ENCODE measurements at places on chromosomes 11 and 22.

DNA sequence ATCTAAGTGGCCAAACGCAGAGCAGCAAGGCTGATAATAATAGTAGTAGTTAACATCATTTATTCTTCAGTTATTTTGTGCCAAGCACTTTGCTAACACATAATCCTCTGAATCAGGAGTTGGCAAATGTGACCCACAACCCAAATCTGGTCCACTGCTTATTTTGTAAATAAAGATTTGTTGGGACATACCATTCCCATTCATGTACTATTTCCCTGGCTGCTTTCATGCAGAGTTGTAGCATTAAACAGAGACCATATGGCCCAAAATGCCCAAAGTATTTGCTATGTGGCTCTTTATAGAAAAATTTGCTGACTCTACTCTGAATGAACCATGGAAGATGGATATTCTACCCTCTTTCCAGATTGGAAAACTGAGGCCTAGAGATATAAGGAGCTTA is 50.3 kb downstream of the COMMD9 start:
- DNase-seq, result no peak

GRCh38 chr11:57527056-57527631 is 3.4 kb downstream of the TIMM10 start:
- peak; percentile 43 for DNase-seq

DNA sequence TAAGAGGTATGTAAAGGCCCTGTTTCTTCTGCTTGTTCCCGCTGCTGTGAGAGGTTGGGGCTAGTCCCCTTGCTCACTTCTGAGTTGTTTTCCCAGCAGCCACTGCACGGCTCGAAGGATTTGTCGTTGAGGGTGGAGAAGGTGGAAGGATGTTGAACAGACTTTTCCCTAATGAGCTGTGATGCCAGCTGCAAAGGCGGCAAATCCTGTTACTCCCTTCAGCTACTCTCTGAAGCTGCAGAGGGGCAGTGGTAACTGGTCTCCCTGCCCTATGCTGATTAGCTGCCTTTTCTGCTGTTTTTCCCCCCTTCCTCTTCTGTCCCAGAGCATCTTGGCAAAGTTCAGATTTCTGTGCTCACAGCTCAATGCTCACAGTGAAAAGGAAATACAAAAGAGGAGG is 90.4 kb upstream of the SLC25A18 start:
- no peak for DNase-seq

DNA sequence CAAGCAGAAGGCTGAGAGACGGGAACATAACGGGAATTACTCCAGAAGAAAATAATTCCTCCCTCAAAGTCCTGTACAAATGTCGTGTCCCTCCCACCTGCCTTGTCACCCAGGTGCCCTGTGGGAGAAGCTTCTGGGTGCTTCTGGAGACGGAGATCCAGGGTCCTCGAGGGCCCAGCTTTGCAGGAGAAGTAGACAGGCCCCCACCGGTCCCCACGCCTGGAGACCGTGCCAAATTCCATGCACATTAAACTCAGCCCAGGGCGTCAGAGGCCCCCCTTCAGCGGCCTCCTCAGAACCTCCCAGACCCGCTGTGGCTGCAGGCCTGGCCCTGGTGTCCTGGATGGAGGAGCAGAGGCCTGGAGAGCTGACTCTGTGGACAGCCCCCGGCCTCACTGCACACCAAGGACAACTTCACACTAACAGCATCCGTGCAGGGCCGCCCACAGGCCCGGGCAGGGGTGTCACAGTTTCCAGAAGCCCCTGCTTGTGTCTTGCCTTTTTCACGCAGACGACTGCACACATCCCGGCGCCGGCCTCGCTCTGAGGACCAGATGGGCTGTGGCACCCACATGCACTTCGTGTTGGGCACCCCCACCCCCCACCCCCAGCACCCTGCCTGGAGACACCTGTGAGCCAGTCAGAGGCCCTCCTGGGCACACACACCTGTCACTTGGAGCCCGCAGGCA is 734.3 kb downstream of the BRD1 start:
- no peak for DNase-seq

DNA sequence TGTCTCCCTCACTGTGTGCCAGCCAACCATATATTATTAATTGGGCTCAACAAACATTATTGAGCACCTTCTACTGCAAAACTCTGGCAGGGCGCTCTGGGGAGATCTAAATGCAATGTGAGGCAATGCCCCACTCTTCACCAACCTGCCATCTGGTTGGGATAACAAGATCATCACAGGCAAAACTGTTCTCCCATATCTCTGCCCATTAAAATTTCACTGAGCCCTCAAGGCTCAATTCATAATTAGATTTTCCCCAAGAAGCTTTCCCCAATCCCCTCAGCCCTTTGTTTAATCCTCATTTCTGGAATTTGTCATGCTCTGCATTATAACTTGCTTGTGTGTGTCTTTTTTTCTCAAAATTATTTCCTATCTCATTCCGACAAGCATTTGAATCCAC is 106.6 kb downstream of the ARL14EP start:
- no peak for DNase-seq

DNA sequence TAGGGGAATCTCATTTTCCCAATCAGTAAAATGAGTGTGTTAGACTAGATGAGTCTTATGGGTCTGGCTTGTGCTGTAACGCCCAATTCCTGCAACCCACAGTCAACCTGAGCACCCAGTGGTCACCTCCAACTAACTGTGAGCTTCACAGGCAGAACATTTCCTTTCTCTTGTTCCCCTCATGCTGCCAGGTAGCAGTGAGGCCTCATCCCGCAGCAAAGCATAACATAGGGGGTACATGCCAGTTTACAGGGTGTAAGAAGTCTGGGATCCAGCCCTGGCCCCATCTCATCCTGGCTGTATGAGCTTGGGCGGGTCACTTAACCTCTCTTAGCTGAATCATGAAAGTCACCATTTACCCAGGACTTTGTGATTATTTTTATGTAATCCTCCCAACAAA is 3.7 kb downstream of the EFEMP2 start:
- DNase-seq, result no peak

- DNase-seq, result no peak
Measured at GRCh38 chr11:91257667-91258066, 967.0 kb upstream of the FAT3 start.

GRCh38 chr11:34599406-34599945 is 21.4 kb upstream of the EHF start:
- no peak for DNase-seq

DNA sequence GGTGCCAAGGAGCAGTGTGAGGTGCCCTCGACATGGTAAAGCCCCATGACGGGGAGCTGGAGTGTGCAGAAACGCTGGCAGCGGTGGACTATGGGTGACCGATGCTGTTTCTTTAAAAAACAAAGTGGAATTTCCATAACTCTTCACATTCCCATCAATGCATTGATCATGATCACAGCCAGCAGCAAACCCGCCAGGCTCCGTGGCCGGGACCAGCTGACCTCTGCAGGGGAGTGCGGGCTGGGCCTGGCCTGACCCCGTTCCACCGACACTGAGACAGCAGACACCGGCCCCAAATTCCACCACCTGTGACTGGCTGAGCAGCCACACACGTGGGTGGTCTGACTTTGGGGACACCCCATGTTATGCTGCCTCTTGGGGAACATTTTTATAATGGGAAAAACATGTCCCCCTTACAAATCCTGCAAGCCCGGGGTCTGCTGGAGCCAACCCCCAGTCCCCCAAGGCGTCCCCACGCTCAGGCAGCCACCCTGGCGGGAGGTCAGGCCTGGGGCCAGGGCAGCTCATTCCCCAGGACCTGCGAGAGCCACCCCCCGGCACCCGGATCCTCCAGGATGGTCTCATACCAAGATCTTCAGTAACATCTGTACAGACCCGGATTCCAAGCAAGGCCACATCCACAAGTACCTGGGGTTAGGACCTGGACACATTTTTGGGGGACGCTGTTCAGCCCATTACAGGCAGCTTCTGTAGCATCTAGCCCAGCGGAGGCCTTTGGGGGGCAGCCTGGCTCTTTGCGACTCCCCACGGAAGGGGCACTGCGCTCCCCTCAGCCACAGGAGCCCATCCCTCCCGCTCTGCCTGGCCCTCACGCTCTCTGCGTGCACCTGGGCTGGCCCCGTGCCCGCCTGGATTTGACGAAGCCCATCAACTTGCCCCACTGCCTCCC is 20.6 kb downstream of the OSBPL5 start:
- DNase-seq, result no peak

All from activated CD4-positive, alpha-beta T cell treated with anti-CD3 and anti-CD28 coated beads, Interleukin-2, amount 50 U/mL, for 24 hours (primary cell).